ENCODE measurements at places on chromosomes 1 and 21.

DNA sequence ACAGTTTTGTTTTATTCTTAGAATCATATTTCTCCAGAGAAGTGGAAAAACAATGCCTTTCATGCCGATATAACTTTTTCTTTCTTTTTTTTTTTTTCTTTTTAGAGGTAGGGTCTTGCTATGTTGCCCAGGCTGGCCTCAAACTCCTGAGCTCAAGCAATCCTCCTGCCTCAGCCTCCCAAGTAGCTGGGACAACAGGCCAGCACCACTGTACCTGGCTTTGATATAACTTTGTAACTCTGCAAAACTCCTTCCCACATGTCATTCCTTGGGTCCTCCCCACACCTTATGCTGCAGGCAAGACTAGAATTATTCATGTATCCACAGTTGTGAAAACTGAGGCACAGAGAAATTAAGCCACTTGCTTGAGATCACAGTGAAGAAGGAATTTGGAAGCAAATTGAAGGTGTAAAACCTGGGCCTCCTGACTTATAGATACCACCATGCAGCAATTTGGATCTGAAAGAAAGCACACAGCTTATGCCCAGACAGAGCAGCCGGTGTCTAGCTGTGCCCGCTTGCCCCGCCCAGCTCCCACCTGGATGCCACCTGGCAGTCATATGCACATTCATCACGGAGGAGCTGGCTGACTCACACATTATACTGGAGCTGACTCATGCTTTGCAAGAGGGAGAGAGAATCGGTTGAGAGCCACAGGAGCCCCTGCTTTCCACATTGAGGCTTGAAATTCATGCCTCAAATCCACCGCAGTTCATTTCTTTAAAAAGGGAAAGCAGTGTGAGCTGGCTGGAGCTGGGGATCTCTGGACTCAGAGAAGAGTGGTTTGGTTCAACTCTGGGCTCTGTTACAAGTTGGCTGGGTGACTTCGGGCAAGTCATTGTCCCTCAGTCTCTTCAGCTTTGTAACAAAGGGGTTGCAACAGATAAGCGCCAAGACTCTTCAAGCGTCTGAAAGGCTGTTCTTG, 8.3 kb upstream of the SLC2A1 start:
- DNase-seq = peak; percentile 86

- DNase-seq = no peak
These were observed 66.2 kb downstream of the CD46 start for GRCh38 chr1:207817778-207818751.

DNA sequence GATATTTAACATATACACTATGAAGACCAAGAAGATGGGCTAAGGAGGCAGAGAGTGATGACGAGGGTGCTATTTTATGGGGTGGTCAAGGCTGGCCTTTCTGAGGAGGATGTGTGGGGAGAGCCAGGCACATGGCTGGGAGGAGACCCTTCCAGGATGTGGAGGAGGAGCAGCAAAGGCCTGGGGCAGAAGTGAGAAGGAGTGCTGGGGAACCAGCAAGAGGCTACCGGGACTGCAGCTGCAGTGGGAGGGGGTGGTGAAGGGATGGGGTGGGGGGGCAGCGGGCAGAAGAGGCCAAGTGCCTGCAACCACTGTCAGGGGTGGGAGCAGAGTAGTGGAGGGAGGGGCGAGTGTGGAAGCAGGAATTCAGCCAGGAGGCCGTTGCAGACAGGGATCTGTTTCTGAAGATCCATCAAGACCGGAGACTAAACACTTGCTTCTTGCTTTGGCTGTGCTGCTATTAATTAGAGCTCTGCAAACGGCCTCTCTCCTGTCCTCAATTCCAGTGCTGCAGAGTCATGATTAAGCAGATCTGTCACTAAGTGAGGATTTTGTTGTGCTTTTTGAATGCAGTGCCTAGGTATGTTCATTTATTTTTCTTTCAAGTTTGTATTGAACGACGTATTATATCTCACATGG, 89.9 kb downstream of the IER5 start:
- no peak for DNase-seq

DNA sequence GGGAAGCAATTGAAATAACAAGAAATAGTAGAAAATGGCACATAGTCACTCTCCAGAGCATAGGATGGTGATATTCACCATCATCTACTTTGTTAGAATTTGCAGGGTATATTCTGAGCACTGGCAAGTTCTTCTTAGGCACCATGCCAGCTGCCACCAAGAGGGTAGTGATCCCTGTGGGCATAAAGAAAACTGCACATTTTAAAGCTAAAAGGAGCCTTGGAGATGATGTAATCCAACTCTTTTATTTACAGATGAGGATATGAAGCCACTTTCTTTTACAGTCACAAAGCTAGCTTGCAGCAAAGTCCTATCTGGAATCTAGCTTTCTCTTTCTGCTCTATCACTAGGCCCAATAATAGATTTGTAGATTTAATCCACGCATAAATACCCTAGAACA, 69.0 kb downstream of the PTGER3 start:
- DNase-seq = no peak

DNA sequence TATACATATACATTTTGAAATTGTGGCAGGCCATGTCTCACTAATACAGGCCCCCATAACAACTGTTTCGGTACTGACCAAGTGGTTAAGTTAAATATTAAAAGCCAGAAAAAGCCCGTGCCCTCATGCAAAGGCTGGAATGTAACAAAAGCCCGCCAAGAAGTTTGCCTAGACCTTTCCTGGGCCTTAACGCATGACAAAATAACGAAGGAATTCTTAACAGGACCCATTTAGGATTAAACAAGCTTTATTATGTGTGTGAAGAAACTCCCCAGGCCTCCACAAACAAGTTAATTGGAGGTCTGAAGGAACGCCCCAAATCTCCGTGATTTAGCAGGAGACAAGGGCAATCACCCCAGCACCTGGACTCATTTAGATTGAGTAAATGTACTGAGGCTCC, 42.4 kb downstream of the TNFSF4 start:
- DNase-seq = no peak

DNA sequence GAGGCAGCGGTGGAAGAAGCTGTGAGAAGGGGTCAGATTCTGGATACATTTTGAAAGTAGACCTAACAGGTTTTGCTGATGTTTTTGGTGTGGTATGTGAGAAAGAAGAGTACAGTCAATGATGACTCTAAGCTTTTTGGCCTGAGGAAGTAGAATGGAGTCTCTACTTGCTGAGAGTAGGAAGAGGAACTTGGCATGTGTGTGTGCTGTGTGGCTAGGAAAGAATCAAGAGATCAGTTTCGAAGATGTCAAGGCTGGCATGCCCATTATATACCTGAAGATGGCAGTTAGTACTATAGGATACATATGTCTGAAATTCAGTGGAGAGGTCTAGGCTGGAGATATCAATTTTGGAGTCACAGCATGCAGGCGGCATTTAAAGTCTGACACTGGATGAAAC, 64.4 kb downstream of the MAB21L3 start:
- no peak for DNase-seq

DNA sequence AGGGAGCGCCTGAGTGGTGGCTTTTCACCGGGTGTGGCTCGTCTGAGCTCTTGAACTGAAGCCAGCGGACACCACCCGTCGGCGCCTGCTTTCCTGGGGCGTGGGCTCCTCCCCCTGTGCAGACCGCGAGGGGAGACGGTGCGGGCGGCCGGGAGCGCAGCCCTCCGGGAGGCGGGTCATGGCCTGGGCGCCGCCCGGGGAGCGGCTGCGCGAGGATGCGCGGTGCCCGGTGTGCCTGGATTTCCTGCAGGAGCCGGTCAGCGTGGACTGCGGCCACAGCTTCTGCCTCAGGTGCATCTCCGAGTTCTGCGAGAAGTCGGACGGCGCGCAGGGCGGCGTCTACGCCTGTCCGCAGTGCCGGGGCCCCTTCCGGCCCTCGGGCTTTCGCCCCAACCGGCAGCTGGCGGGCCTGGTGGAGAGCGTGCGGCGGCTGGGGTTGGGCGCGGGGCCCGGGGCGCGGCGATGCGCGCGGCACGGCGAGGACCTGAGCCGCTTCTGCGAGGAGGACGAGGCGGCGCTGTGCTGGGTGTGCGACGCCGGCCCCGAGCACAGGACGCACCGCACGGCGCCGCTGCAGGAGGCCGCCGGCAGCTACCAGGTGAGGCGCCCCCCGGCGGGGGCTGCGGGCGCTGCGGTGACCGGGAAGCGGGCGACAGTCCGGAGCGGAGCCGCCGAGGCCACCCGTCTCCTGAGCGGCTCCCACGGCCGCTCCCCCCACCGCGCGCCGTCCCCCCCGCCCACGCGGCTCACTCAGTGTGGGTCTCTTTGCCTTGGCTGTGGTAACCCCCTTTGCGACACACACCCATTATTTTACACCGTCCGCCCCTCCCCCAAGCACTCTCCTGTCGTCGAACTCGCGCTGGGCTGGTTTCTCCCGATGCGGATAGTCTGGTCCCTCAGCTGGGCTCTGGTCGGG, at the start of gene TRIM58:
TSS of gene TRIM58 (plus strand) at position 119 of the 916 bp plus-strand sequence. CDS start at position 179, 60 bp downstream.
- no peak for DNase-seq

DNA sequence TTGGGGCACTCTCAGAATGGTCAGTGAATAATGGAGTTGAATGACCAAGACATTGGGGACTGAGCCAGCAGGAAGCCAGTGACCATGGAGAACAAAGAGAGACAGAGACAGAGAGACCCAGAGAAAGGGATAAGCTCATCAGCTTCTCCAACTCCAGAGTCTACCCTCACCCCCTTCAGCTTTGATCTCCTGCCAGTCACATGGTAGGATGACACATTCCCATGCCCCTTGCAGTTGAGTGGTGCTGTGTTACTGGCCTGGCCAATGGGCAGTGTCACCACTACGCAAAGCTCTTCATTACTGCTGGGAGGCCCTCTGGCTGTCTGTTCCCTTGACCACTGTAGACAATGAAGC, 643.5 kb downstream of the AJAP1 start:
- no peak for DNase-seq

- DNase-seq = no peak
These were observed 53.1 kb upstream of the TRIM67 start for GRCh38 chr1:231108516-231109302.

- DNase-seq = no peak
These were observed 44.3 kb downstream of the SCCPDH start for GRCh38 chr1:246768403-246769020.

GRCh38 chr1:63643926-63644325, 50.7 kb downstream of the PGM1 start:
- no peak for DNase-seq

GRCh38 chr1:93703643-93704042, 22.0 kb upstream of the BCAR3 start:
- no peak for DNase-seq

DNA sequence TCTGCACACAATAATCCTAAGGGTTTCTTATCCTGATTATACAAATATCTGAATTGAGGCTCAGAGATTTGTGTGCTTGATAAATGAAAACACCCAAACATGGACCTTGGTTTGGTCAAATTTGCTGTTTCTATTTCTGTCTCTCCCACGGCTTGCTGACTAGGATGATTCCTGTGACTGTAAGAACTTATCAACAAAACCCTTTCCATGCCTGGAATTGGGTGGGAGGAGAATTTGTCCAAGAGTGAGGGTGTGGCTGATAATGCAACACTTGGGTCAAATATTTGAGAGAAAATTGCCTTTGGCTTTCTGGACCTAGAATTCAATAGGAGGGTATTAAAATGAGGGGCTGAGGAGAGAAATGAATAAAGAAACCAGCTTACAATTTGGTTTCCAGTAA, 48.0 kb downstream of the RHBG start:
- no peak for DNase-seq

DNA sequence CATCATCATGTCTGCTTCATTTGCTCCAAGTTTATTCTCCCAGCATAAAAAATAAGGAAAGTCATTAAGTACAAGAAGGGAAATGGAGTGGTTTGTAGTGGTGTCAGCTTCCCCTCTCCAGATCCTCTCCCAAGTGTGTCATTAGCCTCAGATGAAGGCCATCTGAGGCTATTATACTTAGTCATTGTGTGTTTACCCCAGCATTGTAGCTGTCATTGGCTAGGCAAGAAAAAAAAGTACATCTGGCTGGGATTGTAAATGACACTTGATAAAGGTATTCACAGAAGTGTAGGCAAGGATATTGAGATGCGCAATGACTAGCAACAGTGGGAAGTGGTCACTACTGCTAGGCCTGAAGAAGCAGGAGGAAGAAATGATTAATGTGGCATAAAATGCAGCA, 316.9 kb upstream of the SGIP1 start:
- DNase-seq = peak; percentile 49

DNA sequence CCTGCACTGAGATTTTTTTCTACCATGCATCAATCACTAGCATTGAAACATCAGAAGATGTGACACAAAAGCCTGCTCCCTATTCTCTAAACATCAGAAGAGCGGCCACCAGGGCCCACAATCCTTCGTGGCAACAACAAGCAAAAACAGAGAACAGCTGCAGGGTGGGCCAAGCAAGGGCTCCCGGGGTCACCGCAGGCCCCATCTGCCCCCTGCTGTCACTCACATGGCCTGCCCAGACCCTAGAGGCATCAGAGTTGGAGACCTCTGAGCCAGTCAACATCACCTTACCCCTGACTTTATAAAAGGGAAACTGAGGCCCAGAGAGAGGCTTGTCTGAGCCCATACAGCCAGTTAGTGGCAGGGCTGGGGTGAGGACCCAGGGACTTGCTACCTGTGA, 1.8 kb downstream of the LAPTM5 start:
- no peak for DNase-seq

DNA sequence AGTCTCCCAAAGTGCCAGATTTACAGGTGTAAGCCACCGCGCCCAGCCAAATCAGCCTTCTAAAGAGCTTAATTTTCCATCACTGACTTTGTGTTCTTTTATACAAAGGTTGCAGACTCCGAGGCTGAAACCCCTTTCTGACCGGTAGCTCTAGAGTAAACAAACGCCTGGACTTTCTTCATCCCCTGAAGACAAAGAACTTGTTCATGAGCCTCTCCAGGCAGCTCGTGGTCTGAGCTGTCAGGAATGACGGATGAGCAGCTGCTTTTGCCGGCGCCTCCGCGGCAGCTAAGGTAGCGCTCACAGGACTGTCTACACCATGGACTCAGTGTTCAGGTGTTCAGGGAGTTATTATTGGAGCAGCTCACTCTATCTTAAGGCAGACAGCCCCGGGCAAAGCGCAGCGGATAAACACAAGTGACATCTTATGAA, 128.5 kb upstream of the ERRFI1 start:
- DNase-seq = peak; percentile 96

Measured in amniotic epithelial cell (primary cell).